ENCODE measurements at places on chromosomes 3 and 15.

GRCh38 chr3:188635258-188636042 lies 481.5 kb downstream of the LPP start:
- no peak for DNase-seq

- DNase-seq = no peak
These were observed 404.7 kb downstream of the SOX2 start for GRCh38 chr3:182116386-182116785.

GRCh38 chr3:153783106-153783505 lies 338.1 kb upstream of the ARHGEF26 start:
- no peak for DNase-seq

DNA sequence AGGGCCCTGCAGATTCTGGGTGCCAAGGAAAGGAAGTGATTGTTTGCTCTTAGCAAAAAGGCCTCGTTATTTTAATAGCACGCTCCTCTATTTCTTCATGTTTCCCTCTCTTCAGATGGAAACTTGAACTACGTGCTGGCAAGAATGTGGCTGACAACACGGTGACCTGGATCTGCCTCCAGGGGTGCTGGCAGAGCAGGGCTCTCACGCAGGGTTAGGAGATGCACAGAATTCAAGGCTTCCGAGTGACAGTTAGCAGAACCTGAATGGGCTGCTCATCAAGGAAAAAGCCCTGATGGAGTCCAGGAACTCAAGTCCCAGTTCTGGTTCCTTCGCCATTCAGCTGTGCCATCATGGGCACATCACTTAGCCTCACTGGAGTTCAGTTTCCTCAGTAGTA lies 22.7 kb downstream of the CYP19A1 start:
- DNase-seq = no peak
